ENCODE measurements at places on chromosomes 1 and 21.

DNA sequence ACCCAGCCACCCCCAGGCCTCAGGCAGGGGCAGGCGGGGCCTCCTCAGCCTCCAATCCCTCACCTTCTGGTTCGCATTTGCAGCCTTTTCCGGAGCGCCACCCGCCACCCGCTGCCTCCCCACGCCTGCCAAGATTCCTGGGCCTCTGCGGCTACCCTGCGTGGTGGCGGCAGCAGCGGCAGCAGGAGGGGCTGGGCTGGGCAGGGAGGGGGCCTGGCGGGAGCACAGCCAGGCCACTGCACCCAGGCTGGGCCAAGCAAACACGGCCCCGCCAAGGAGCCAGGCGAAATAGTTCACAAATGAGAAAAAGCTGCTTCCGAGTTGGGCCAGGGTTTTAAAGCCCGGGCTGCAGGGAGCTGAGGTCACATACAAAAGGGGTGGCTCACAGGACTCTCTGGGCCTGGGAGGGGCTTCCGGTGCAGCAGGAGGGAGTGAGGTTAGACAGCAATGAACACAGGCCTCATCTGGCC, 9.8 kb downstream of the COL8A2 start:
- no peak for DNase-seq

DNA sequence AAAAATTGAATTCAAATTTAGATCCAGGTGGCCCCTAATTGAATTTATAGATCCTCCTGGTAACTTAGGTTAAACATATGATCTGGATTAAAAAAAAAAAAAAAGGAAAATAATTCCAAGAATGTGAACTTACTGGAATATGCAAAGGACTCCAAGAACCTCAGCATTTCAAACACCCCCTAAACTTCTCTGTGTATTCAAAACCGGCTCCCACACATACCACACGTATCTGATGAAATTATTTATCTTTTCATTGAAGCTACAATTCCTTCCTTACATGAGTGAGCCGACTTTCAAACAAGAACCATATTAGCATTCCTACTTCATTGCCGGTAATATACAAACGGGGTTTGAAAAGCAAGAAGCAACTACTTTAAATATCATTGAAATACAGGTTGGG, 61.4 kb upstream of the FMN2 start:
- DNase-seq, result no peak

- peak; percentile 45 for DNase-seq
These were observed 648 bp downstream of the ATP1A1 start for GRCh38 chr1:116373431-116374352.

GRCh38 chr1:100415498-100415778, 63.1 kb downstream of the CDC14A start:
- no peak for DNase-seq

DNA sequence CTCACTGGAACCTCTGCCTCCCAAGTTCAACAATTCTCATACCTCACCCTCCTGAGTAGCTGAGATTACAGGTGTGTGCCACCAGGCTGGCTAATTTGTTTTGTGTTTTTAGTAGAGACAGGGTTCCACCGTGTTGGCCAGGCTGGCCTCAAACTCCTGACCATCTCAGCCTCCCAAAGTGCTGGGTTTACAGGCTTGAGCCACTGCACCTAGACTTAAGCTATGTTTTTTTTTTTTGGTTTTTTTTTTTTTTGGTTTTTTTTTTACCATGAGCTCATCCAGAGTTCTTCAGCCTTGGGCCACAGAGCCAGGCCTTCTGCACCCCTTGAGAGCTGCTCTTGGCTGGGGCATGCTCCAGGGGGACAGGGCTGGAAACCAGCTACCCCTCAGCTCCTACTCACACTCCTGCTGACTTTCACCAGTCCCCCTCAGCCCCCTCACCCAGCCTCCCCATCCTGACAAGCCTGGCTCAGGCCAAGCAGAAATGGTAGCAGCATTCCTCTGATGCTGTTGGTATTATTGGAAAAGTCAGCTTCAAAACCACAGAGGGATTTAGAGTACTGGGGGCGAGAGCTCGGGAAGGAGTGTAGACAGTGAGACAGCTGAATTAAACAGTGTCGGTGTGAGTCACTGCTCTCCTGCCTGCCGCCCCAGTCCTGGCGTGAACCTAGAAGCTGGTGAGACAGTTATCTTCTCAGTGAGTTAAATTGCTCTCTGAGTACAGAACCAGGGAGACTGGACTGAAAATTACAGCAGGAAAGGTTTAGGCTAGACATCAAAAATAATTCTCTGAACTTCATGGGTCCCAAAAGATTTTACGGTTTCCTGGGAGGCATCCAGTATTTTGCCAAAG, 63.7 kb downstream of the NAV1 start:
- DNase-seq, result no peak

DNA sequence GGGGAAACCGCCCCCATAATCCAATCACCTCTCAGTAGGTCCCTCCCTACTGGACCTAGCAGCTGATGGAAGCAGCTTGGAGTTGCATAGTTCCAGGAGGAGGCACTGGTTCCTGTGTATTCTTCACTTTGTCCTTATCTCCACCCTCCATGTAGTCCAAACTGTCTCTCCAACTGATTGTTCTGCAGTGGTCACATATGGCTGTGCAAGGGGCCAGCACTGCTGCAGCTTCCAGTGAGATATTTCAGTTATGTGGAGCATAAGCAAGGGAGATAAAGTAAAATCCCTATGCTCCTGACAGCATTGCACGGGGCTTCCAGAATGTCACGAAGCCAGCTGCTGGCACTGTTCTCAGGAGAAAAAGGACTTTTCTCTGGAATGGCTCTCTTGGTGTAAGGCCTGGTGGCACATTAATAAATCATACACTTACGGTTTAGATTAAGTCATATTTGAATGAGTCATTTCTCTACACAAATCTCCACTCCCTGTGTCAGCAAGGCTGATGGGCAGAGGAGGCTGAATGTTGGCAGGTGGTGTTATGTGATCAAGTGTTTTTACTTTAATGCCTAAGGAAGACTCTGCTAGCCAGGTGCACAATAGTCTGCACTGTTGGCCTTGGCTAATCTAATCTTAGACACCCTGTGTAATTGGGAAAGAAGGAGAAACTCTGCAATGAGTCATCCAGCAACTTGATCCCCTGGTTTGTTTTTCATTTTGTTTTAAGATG, 93.4 kb downstream of the KCNK1 start:
- DNase-seq, result peak; percentile 63

DNA sequence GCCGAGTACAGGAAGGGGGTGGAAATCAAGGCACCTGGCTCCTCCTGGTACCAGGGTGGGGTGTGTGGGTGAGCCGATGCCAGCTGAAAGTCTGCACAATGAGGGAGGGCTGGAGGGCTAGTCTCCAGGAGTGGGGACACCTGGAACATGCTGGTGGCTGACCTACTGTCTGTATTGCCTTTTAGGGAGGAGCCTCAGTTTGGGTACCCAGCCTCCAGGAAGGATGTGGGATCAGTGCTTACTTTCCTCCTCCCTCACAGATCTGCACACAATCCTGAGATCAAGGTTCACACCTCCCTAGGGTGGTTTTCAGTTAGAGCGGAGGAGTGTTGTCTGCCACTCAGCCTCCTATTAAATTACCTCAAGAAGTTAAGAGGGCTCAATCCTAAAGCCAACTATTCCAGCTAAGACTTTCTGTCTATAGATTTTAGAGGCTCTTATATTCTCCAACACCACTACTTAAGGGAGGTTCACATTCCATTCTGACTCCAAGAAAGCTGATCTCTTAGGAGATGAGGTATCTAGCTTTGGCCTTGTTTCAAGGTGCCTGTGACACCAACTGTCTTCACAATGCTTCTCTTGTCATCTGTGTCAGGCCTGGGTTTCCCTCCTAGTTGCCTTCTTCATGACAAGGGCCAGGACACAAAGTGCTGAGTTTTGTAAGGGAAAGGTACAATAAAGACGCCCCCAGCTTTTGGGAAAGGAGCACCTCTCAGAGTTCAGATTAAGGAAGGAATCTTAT, 15.7 kb downstream of the SSR2 start:
- no peak for DNase-seq

- DNase-seq, result no peak
These were observed 32.0 kb upstream of the RCAN3 start for GRCh38 chr1:24470592-24470991.

DNA sequence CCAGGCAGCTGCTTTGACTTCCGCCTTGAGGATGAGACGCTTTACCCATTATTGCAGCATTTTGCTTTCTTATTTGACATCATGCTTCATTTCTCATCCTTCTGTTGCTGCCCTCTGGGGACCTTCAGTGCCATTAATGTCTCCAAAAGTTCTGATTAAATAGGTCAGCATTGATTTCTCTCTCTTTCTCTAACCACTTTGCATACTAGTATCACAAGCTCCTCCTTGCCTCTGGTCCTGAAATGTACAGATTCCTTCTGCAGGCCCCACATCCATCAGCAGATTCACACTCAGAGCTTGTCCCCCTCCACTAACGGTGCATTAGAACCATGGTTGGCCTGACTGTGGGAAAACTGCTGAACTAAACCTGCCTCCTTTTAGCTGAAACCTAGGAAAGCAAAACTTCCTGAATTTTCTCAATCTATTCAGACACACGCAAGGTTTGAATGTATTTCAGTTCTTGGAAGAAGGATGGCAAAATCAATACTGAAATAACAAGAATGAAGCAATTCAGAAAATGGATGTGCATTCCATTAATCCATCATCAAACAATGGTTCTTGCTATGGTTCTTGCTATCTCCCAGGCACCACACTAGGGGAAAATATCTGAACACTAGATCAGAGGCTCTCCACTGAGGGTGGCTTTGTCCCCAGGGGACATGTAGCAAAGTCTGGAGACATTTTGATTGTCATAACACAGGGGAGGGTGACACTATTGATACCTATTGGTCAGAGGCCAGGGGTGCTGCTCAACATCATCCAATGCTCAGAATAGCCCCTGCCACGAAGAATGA, 154.5 kb downstream of the PCP4 start:
- DNase-seq, result no peak

DNA sequence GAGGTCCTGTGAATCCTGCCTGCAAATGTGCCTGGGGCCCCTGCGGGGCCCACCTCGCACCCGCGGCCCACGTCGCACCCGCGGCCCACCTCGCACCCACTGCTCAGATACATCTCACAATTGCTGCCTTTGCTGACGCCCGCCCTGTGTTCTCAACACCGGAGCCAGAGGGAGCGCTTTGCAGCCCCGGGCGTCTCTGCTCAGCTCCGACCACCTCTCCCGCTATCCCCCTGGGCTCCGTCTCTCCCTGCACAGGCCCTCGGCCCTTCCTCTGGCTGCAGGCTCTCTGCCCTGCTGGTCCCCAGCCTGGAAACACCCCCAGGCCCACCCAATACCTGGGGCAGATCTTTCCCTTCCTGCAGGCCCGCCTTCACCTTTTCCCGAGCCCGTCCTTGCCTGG, 44.8 kb downstream of the TP73 start:
- no peak for DNase-seq

DNA sequence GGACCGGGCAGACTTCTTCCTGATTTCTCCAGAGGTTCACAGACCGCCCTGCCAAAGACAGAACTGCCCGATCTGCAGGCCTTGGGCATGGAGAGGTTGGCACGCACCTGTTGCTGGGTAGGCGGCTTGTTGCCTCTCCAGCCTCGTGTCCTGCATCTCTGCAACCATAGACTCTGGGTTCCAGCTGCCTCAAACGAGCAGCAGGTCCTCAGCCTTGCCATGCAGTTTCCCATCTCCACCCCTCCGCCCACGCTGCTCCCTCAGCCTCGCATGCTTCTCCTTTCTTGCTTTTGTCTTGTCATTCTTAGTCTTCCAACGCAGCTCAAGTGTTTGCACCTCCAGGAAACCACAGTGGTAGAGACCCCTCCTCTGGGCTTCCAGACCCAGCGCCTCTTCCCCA, 126.2 kb downstream of the LACTBL1 start:
- DNase-seq, result no peak

GRCh38 chr1:2962946-2963345, 58.3 kb upstream of the ACTRT2 start:
- no peak for DNase-seq

DNA sequence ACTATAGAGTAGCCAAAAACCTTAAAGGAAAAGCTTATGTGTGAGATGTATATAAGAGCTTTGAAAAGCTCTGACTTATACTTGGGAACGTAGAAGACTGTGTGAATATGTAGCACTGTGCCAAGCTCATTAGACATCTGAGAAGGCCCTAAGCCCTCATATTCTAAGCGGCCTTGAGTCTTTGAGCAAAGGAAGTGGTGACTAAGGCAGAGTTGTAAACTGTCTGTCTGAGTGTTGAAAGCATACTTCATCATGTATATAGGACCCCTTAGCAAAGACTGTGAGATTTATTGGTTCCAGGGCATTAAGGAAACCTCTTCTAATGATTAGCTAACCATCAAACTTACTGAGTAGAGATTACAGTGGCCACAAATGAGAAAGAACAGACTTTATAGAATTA, 153.3 kb upstream of the LYPLAL1 start:
- no peak for DNase-seq

DNA sequence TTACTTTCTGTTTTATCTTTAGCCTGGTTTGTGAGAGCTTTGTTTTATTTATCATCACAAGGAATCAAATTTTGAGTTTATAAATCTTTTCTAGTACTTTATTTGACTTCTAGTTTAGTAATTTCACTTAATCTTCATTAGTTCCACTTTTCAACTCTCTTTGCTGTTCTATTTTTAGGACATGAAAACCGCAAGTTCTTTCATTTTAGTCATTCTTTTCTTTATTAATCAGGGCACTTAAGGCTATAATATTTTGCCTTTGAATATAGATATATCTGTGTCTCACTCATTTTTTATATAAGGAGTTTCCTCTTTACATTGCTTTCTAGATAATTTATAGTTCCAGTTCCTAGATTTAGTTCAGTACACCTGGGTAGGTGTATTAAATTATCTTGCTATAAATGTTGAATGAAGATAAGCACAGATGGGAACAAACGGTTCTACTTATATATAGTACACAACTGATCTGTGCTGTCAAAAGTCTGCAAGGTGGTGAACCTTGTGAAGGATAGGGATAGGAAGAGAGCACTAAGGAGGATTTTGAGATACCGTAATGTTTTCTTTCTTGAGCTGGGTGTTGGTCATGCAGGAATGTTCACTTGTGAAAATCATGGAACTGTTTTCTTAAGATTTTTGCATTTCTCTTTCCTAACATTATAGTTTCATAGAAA, 402.3 kb downstream of the RYR2 start:
- DNase-seq, result no peak

DNA sequence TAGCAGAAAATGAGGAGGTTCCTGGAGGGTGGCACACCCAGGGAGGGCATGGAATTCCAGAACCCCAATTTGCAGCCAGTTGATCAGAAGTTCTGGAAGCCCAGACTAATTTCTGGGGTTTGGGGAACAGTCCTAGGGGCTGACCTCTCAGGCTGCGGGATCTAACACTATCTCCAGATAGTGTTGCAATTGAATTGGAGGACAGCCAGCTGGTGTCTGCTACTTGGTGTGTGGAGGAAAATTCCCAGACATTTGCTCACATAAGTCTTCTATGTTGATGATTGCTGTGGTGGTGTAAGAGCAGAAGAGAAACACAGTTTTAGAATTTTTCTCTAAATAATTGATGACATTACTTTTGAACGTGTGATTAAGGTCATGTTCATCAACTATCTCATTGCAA, 154.3 kb upstream of the RNPC3 start:
- no peak for DNase-seq

GRCh38 chr21:42120101-42120902, 49.2 kb downstream of the UMODL1 start:
- DNase-seq, result no peak

- no peak for DNase-seq
These were observed 43.0 kb upstream of the AK4 start for GRCh38 chr1:65104854-65105534.

GRCh38 chr1:234230414-234230862, 142.8 kb upstream of the COA6 start:
- DNase-seq, result no peak

Data from NCI-H524 (cell line).